ENCODE measurements at places on chromosomes 7 and 10.

- no peak for DNase-seq
Observed at GRCh38 chr7:151853896-151854719, 22.8 kb downstream of the PRKAG2 start.

GRCh38 chr7:54563329-54563916 lies 21.2 kb downstream of the VSTM2A start:
- DNase-seq, result no peak

GRCh38 chr7:37817591-37817960 lies 30.8 kb upstream of the NME8 start:
- no peak for DNase-seq

- DNase-seq, result no peak
Observed at GRCh38 chr10:67036808-67037207, 111.0 kb downstream of the LRRTM3 start.

- no peak for DNase-seq
Observed at GRCh38 chr7:32043688-32044087, 26.5 kb downstream of the PDE1C start.

DNA sequence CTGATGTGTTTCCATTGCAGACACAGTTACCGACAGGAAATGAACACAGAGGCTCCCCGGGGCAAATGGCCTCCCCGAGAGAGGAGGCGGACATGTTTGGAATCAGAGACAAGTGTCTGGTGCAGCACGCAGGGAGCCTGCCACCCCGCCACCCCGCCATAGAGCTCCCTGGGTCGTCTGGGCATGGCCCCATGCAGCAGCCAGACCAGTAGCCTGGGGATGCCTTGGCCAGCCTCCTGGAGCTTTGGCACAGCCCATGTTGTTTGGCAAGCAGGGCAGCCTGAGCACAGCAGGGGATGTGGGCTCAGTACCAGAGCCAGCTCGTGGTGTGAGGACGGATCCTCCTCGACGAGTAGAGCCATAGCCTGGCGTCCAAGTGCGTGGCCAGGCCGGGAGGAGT lies 80.8 kb downstream of the NKX6-2 start:
- no peak for DNase-seq

GRCh38 chr7:91034459-91035368 lies 229.5 kb upstream of the FZD1 start:
- peak; percentile 31 for DNase-seq

DNA sequence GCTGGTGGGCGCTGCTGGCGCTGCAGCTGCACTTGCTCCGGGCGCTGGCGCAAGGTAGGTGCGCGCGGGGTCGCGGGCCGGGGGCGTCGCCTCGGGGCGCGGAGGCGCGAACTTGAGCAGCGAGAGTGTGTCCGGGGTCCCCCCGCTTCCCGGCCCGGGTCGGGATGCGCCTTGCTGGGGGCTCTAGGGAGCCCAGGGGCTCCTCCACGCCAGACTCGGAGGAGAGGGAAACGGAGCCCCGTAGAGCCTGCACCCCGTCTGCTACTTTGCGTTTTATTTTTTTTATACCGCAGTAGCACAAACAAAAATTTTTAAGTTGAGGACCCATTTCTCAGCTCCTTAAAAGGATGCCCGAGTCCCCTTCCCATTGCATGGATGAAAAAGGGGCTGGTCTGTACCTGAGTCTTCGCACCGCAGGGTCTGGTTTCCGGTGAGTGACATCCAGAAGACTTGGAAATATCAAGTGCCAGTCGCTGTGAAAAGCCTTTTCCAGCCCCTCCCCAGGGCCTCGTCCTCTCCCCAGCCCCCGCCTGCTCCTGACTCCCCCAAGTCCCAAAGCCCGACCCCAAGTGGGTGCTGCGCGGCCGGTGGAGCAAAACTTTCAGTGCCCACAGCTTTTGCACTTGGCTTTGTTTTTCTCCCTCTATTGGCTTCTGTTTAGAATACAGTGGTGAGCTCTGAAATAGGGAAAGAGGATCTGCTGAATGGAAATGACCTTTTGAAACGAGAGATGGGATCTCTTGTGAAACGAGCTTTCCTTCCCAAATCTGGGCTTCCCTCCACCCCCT lies 973 bp downstream of the SDK1 start:
- DNase-seq, result peak; percentile 29

- DNase-seq, result no peak
Observed at GRCh38 chr10:63515002-63515763, 6.0 kb upstream of the REEP3 start.

DNA sequence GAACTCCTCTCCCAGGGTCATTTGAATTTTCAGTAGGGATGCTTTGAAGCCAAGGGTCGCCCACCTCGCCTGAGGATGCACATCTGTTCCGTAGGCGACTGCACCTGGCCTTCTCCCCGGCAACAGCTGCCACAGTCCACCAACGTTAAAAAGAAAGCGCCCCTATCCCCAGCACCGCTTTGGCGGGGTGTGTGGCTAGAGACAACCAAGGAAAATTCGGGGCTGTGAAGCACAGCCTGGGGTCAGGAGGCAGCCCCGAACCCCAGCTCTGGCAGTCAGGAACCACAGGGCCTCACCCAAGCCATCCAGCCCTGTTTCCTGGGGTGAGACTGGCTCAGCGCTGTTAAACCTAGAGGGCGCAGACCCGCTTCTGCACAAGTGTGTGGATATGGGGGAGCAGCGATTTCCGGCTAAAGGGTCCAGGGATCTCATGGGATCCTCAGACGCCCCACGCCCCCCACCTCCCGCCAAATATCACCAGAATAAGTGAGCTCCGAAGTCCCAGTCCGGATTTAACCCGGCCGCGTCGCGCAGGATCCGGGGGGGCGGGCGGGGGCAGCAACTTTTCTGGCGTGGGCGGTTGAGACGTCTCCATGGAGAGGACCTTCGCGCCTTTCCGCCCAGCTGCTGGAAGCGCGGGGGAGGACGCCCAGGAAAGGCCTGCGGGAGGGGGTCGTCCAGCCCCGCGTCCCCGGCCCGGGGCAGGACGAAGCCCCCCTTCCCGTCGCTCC lies 822 bp downstream of the ZC3HAV1L start:
- DNase-seq, result no peak

DNA sequence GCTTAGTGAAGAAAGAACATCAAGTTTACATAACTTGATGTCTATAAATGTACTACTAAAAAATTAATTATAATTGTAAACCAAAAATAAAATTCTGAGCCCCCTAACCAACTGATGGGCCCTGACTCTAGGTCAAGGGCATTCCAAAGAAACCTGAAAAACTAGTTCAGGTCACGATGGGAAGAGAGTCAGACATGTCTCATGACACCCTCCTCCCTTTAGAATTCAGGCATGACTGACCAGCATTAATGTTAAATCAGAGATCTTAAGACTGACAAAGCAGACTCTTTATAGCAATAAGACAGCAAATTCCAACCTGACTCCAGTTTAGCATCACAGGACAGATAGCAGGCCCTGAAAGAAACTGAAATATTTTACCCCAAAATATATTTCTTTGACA lies 21.6 kb upstream of the OTUD1 start:
- DNase-seq, result no peak

DNA sequence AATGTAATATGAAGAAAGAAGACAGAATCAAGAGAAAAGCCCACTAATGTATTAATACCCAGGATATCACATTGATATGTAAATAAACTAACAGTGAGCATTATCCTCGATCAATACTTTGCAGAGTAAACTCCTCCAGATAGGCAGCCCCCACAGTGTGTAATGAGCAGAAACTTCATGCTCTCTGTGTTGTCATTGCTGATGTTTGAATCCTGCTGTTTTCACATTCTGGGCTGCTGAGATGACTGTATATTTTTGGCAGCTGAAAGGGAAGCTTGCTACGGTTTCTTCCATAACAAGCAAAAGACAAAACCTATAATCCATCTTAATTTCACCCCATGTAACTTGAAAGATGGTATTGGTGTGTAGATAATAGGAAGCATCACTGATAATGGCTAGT lies 15.3 kb upstream of the THSD7A start:
- DNase-seq, result no peak

DNA sequence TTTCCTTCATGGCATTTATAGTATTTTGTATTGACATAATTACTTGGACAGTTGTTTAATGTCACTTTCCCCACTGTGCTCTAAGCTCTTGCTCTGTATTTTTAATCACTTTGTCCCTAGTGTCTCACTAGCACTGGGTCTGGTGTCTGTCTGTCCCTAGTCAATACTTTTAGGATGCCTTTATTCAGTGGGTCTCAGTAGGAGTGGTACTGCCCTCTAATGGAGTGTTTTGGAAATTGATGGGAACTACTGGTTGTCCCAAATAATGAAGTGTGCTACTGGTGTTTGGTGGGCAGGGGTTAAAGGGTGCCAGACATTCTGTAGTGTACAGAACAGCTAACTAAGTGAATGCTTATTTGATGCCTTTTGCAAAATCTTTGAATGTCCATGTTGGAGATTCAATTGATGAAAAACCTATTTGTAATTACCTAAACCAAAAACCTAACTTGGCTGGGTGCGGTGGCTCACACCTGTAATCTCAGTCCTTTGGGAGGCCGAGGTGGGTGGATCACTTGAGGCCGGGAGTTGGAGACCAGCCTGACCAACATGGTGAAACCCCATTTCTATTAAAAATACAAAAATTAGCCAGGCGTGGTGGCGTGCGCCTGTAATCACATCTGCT lies 33.3 kb downstream of the CDK14 start:
- no peak for DNase-seq

GRCh38 chr10:126087796-126088505 lies 191.6 kb downstream of the FANK1 start:
- no peak for DNase-seq

- DNase-seq, result no peak
Observed at GRCh38 chr7:155187061-155187785, 110.5 kb upstream of the INSIG1 start.

DNA sequence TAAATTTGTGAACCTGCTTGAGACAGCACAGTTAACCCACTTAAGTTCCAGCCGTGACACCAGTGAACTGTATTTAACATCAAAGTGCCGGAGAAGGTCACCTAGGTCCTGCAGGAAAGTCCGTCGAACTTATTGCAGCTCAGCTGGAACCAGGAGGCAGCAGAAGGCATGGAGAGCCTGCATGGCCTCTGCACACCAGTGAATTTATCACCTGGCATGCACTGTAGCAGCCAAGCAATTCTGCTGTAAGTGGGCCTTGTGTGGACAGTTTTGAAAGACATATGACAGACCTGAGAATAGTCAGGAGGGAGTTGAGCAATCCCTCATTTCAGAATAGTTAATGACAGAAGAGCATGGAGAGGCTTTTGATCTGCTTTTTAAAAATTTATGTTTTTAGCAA lies 108.8 kb downstream of the PLXDC2 start:
- no peak for DNase-seq

DNA sequence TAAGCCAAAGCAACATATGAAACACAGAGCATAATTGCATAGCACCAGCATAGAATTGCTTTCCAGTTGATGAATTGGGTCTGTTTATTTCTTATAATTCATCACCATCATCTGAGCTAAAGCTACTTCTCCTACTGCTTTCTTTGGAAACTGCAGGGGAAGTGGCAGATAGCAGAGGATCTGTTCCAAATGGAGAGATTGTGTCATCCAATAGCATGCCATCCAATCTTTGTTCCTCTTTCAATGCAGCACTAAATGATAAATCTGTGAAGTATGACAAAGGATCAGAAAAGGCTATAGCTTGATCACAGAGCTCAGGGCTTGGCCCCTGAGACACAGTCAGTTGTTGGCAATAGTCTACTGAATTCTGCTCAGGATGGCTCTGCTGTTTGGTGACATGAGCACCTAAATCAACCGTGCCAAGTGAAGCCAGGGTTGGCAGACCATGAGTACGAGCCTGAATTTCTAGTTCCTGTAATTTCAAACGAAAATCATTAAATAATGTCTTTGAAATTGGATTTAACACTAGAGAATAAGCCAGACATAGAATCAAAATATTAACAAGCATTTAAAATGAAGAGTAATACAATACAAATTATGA lies 90.0 kb downstream of the TFEC start:
- DNase-seq, result no peak

GRCh38 chr7:15104411-15105092 lies 202.0 kb upstream of the DGKB start:
- DNase-seq, result no peak

- DNase-seq, result peak; percentile 64
Observed at GRCh38 chr7:151409667-151410404, at the start of gene WDR86. WDR86 (minus strand) TSS chr7:151410038; CDS start chr7:151409589, 449 bp downstream.

DNA sequence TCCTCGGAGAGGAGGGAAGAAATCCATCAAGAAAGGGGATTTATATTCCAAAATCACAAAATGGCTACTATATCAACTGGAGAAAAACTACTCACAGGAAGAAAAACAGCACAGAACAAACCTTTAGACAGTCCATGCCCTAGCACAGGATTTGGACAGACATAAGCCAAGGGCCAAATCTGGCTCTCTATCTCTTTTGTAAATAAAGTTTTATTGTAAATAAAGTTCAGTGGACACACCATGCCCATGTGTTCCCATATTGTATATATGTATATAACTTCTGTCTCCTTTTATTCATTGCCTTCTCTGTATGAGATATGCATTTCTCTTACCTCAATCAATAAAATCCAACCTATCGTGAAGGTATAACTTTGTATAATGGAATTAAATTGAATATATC lies 742.8 kb upstream of the LRRTM3 start:
- DNase-seq, result no peak

DNA sequence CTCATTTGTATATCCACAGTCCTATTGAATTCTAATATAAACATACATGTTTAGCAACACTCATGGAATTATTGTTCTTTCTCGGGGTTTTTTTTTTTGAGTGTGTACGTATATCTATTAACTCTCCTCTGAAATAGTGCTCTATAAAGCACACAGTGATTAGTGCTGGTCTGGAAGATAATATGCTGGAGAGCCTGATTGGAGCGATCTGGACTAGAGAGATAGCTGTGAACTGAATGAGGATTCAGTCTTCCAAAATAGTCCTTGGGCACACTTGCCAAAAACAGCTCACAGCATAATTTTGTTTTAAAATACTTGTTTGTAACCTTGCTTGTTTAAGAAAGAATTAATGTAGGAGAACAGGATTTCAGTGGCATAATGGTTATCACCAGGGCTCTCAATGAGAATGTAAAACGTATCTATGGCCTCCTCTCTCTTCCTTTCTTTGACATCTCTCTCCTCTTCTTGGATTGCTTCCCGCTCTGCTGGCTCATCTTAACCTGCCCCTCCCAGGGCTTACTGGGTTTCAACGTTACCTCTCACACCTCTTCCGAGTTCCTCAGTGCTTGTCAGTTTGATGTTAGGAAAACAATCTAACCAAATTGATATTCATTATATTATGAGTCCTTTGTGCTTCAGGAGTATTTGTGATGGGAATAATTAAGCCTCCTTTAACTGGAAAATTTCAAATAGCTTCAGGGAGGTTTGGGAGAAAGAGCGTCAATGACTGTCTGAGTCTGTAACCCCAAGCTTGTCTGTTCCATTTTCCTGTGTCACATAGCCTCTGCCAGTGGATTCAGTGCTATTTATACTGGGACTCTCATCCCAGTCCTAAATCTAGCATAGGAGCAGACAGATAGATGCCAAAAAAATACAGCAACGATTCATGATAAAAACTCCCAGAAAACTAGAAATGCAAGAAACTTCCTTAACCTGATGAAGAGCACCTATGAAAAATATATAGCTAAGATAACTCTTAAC lies 16.2 kb upstream of the AGK start:
- no peak for DNase-seq

Data from progenitor cell of endocrine pancreas (in vitro differentiated cells).